Kasumi-1 (cell line): ENCODE measurements at places on chromosomes 5 and 9.

DNA sequence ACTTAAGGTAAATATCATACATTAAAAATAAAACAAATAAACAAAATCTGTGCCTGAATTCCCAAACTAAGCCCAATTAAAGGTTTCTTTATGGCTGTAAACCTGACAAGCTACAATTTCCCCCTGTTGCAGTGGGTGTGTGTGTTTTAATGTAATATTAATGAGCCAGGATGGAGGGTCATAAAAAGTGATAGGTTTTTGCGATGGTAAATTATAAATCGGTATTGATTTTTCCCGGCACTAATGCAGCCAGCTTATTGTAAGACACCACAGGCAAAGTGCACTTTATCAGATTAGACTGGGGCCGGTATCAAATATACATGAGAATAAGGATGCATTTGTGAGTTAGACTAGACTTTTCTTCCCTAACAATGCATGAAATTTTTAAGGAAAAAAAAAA lies 120.4 kb downstream of the EBF1 start:
- no peak for DNase-seq

- DNase-seq, result no peak
Observed at GRCh38 chr5:95557841-95558240, 2.9 kb downstream of the ARSK start.

GRCh38 chr5:132750471-132751230 lies 3.4 kb downstream of the CCNI2 start:
- DNase-seq, result no peak

GRCh38 chr5:132765311-132766019 lies 11.6 kb downstream of the SEPTIN8 start:
- DNase-seq, result no peak

DNA sequence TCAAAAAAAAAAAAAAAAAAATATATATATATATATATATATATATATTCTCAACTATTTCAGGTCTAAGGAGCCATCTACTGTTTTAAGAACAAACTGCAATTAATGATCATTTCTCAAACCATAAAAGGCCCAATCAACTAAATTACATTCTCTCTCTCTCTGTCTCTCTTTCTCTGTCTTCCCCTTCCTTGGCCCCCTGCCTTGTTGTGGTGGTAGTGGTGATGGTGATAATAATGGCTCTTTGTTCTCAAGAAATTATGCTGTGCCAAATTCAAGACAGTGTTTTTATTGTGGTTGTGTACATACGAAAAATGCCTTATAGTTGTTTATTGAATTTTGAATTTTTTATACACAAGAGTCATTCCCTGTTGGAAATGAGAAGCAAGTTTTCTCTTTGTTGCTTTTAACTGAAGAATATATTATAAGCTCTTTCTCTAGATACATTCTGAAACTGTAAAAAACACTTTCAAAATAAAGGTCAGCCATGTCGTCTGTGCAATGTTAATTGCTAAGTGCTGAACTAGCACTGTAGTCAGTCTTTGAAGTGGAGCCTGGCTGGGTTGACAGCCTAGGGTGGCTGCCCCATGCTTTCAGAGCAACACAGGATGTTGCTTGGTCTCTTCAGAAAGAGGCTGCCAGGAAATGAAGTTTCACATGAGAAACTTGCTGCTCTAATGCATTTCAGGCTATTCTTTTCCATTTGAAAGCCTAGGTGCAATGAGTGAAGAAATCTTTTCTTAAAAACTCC lies 96.0 kb downstream of the HINT1 start:
- peak; percentile 9 for DNase-seq

- DNase-seq, result no peak
Observed at GRCh38 chr5:34053571-34054399, 10.8 kb upstream of the C1QTNF3 start.

DNA sequence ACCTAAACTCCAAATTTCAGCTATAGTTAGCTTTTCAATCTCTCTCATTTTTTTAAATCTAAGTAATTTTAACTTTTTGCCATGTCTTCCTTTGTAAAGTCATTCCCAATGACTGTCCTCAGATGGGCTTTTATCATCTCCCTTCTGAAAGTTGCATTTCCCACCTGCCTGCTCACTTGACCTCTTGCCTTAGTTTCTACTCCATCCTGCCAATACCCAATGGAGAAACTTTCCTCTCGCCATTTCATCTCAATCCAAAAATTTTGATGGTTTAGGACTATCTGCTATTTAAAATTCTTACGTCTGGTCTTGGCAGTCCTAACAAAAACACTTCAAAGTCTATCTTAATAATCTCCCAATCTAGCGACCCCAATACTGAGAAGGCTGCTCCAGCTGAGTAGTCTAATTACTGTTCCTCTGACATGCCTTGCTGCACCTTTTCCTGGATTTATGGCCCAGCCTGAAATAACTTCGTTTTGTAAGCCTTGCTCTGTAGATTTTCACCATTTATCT lies 231.3 kb downstream of the PRR16 start:
- no peak for DNase-seq

- DNase-seq, result no peak
Observed at GRCh38 chr5:110258460-110259216, 467.8 kb downstream of the TMEM232 start.

- no peak for DNase-seq
Observed at GRCh38 chr5:10567781-10568321, 4.0 kb downstream of the ANKRD33B start.

- DNase-seq, result no peak
Observed at GRCh38 chr5:9124071-9124470, 421.8 kb downstream of the SEMA5A start.

DNA sequence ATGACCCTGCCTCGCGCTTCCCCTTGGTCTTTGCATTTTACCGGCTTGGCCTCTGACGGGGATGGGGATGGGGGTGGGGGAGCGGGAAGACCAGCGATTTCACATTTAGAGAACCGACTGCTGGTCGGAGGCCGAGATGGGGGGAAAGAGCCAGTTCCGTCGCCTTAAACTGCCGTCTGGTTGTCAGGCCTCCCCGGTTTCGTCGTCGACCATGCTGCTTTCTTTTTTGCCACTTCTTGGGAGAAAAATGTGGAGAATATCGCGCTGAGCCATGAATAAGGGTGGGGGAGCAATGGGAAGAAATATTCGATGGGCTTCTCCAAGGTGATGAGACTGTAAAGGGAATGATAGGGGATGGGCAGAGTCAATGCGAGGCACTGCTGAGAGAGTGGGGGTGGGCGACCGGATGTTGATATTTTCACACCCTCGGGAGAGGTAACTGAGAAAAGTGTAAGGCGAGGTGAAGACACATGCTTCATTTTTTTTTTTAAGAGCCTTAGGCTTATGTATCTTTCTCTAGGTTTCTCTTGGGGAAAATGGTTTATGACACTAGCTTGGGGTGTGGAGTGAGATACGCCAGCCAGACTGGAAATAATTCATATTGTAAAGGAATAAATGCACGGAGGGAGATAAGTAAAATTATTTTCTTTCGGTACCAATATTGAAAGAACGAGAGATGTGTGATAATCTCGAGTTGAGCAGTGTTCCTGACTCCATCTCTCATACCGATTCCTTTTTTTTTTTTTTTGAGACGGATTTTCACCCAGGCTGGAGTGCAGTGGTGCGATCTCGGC lies 1.1 kb downstream of the KIF2A start:
- DNase-seq, result peak; percentile 49

GRCh38 chr5:79157305-79157704 lies 45.7 kb downstream of the BHMT start:
- DNase-seq, result peak; percentile 19

- no peak for DNase-seq
Observed at GRCh38 chr5:88238732-88239131, 29.9 kb downstream of the TMEM161B start.

GRCh38 chr9:109602987-109603386 lies 104.9 kb upstream of the PTPN3 start:
- no peak for DNase-seq

DNA sequence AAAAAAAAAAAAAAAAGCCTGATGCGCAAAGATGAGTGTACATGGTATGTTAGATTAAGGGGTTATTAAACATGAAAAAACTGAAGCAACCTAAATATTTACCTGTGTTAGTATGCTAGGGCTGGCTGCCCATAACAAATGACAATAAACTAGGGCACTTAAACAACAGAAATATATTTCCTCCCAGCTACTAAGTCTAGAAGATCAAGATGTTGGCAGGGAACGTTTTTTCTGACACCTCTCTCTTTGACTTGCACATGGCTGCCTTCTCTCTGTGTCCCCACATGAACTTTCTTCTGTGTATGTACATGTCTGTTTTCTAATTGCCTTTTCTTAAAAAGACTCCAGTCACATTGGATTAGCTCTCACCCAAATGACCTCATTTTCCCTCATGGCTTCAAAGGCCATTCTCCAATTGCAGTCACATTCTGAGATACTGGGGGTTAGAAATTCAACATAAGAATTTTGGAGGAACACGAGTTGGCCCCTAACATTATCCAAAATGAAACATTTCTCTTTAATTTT lies 694.5 kb downstream of the CDH9 start:
- no peak for DNase-seq

- DNase-seq, result no peak
Observed at GRCh38 chr5:123813937-123814624, 302.1 kb downstream of the CSNK1G3 start.

- peak; percentile 66 for DNase-seq
Observed at GRCh38 chr5:10536931-10537579, 26.8 kb upstream of the ANKRD33B start.

- DNase-seq, result no peak
Observed at GRCh38 chr9:12629067-12629466, 64.1 kb upstream of the TYRP1 start.

DNA sequence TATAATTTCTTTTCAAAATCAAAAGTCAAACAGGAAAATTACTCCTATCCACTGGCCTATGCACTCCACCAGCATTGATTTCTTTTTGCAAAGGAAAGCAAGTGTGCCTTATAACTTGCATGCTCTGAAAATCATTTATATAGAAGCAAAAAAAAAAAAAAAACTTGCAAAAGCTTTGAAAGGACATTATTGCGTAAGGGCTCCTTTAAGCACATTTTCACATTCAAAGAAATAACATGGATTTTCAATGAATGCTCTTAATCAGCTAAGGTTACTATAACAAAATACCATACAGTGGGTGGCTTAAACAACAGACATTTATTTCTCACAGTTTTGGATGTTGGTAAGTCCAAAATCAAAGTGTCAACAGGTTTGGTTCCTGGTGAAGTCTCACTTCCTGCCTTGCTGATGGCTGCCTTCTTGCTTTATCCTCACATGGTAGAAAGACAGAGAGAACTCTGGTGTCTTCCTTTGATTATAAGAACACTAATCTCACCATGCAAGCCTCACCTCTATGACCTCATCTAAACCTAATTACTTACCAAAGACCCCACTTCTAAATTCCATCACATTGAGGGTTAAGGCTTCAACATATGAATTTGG lies 755.2 kb upstream of the CDH10 start:
- no peak for DNase-seq
